ENCODE measurements at places on chromosomes 2 and 18. TPM values are rescaled to one million over a fixed set of nuclear protein-coding genes. Genes with fewer than 3 reads are reported as not detected.

The UGT1A10 gene
- 0.11 TPM for total RNA-seq

The CCDC141 gene
- 8.5 TPM for total RNA-seq

The SLC16A14 gene
- 2.6 TPM for total RNA-seq

GRCh38 chr2:85319796-85320195 lies 8.0 kb downstream of the TGOLN2 start:
- DNase-seq = no peak

DNA sequence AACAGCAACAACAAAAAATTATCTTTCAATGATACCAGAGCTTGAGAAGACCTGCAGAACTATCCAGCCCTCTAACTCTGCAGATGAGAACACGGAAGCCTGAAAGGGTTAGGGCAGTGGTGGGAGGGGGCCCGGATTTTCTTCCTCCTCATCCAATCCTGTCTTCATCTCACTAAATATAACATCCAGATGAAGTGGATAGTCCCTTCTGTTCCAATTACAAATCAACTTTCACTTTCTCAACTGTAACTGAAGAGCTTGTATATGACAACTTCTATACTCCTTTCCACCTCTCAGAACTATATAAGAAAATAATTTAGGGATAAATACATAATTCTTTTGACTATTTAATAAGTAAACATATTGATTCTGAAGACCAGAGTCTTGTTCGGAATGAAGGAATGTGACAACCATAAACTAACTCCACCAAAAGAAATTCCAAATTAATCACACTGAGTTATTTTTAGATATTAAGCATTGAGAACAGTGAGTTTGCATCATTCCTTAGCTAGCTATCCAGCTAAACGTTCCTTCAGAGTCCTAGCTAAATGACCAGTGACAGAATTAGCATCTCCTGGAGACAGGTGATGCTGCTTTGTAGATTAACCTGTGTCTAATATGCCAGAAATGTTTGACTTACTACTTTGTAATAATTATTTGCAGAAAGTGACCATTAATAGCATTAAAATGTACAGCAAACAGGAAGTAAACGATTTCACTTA lies 32.7 kb downstream of the SFT2D3 start:
- no peak for DNase-seq

GRCh38 chr2:135030826-135031225 lies 16.4 kb downstream of the MAP3K19 start:
- no peak for DNase-seq

GRCh38 chr2:146661473-146662096 lies 1183.2 kb upstream of the ACVR2A start:
- DNase-seq = no peak

Data from WTC11 (cell line).